T-cell (primary cell): ENCODE measurements at places on chromosomes 11 and 22.

DNA sequence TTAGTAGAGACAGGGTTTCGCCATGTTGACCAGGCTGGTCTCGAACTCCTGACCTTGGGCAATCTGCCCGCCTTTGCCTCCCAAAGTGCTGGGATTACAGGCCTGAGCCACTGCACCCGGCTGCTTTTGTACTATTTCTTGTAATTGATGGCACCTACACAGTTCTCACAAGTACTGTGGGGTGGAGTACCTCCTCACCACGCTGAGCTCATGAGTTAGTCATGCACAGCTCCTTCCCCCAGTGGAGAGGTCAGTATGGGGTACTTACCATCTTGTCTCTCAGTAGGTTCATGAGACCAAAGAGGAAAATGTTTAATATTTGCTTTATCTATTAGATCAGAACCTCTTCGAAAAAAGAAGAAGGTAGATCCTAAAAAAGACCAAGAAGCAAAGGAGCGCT, 2.1 kb downstream of the MRPL40 start:
- DNase-seq: no peak

DNA sequence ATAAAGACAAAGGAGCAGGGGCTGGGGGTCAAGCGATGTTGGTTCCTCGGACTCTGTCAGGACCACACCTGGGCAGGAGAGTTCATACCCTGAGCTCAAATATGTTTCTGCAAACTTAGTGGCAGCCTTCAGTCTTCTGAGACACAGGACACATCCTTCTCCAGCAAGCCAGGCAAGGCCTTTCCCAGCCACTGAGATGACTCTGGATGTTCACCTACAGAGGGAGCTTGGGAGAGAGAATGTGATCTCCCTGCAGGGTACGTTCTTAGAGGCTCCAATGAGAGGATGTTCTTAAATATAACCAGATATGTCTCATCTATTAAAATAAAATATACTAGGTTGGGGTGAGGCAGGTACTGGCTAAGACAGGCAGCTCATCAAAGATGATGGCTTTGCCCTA, 461.5 kb downstream of the OPCML start:
- no peak for DNase-seq

GRCh38 chr22:25377699-25378098, 158.3 kb downstream of the CRYBB2 start:
- DNase-seq: no peak

- no peak for DNase-seq
Observed at GRCh38 chr11:40168414-40168813, 1291.0 kb downstream of the LRRC4C start.

GRCh38 chr11:35909511-35910265, 34.2 kb upstream of the LDLRAD3 start:
- no peak for DNase-seq
